Activated CD4-positive, alpha-beta T cell treated with anti-CD3 and anti-CD28 coated beads, Interleukin-10, Interleukin-2, amounts not matched to agents 100 ng/mL and 50 ng/mL, durations not matched to agents 16 hours and 8 hours (primary cell): ENCODE measurements at places on chromosomes 2 and 18.

DNA sequence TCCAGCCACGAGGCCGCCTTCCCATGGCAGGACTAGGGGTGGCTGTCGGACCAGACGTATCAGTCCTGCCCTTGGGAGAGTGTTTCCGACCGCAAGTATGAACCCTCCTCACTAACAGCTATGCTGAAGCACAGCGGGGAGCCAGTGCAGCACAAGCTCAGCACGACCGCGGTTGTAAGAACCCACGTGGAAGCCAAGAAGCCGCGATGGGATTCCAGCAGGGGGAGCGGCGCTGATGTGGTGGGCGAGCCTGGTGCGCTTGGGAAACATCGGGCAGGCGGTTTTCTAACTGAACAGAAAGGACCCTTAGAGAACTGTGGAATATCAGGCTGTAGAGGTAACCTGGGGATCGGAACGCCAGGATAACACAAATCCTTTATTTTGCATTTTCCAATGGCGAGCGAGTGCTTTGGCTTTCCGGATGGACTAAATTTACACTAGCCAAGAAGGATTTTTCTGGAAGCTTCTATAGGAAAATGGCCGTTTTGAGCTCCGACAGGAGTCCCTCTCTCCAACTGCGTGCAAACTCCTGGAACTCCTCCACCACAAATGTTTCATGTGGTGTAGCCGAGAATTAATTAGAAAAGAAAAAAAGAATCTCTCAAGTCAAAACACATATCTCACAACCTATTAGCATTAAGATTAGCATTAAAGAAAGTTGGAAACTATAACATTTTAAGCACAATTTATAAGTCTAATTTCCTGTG lies 132.0 kb upstream of the MYCN start:
- no peak for DNase-seq

GRCh38 chr2:27885661-27886060 lies 4.5 kb downstream of the RBKS start:
- no peak for DNase-seq

DNA sequence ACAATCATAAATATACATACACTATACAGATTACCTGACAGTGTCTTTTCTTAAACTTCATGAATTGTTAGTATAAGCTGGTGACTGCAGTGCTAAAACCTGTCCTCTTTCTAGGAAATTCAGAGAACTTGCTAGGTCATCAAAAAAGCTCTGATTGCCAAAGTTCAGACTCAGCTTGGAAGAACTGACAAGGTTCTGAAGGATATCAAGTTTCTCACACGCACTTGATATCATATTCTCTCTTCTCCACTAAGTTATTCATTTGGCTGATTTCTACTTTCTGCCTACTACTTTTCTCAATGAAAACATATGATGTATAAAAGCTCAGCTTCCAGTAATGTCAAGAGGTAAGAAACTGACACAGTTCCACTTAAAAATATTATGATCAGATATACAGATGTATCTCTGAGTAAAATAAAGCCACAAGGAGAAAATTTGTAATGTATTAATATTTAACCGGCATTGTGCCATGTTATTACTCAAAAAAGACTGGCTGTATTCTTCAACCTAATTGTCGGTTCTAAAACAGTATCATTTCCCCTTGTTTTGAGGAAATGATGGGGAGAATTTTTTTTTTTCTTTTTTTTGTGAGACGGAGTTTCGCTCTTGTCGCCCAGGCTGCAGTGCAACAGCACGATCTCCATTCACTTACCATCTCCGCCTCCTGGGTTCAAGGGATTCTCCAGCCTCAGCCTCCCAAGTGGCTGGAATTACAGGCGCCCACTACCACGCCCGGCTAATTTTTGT lies 2.4 kb downstream of the OSBPL1A start:
- no peak for DNase-seq

- DNase-seq: peak; percentile 76
These were observed 1.5 kb upstream of the NR4A2 start for GRCh38 chr2:156333951-156334495.

- no peak for DNase-seq
These were observed 260.6 kb downstream of the PRKCE start for GRCh38 chr2:45912109-45912508.

GRCh38 chr18:27871726-27872125 lies 305.2 kb downstream of the CDH2 start:
- DNase-seq: no peak
